Esophagus (tissue), 2 donors: ENCODE measurements at places on chromosomes 2 and 18. TPM values are rescaled to one million over a fixed set of nuclear protein-coding genes. Genes with fewer than 3 reads are reported as not detected.

The NEU4 gene
- not detected for polyA plus RNA-seq

The BCL2 gene
- polyA plus RNA-seq, result 1.9 TPM

The IL1RL1 gene
- polyA plus RNA-seq, result 0.44 TPM

The ASIC4 gene
- 0.01 TPM for polyA plus RNA-seq

The PLEK gene
- 1.4 TPM for polyA plus RNA-seq

The EVA1A gene
- 0.94 TPM for polyA plus RNA-seq
